Progenitor cell of endocrine pancreas (in vitro differentiated cells): ENCODE measurements at places on chromosomes 7 and 10. TPM values are rescaled to one million over a fixed set of nuclear protein-coding genes. Genes with fewer than 3 reads are reported as not detected.

Gene LAMB1
- 275 and 307 TPM in 2 replicates for total RNA-seq

Gene RADIL
- total RNA-seq: 1.8 and 2.0 TPM in 2 replicates

Gene ZNF503
- 31.7 and 33.7 TPM in 2 replicates for total RNA-seq

- H3K36me3 ChIP-seq: no peaks in the 10 kb centered on the region
- H3K4me3 ChIP-seq: no peak overlapping the region
- no peak for DNase-seq
- H3K27ac ChIP-seq: no peak overlapping the region
- no peaks in the 10 kb centered on the region for H3K27me3 ChIP-seq
- H3K4me1 ChIP-seq: peaks cover 17% of the 10 kb centered on the region
Observed at GRCh38 chr10:65945061-65945460, 980.8 kb upstream of the LRRTM3 start.

- H3K27me3 ChIP-seq: no peaks in the 10 kb centered on the region
- H3K27ac ChIP-seq: no peak overlapping the region
- no peaks in the 10 kb centered on the region for H3K4me1 ChIP-seq
- H3K4me3 ChIP-seq: no peak overlapping the region
Observed at GRCh38 chr7:147245274-147245673, 1128.7 kb downstream of the CNTNAP2 start.

- H3K27ac ChIP-seq: no peak overlapping the region
- no peak for DNase-seq
- H3K36me3 ChIP-seq: peaks cover 7% of the 10 kb centered on the region
- H3K4me3 ChIP-seq: no peak overlapping the region
- H3K4me1 ChIP-seq: peaks cover 12% of the 10 kb centered on the region
Observed at GRCh38 chr7:511476-512145, 8.0 kb downstream of the PDGFA start.
